ENCODE measurements at places on chromosomes 7 and 10.

DNA sequence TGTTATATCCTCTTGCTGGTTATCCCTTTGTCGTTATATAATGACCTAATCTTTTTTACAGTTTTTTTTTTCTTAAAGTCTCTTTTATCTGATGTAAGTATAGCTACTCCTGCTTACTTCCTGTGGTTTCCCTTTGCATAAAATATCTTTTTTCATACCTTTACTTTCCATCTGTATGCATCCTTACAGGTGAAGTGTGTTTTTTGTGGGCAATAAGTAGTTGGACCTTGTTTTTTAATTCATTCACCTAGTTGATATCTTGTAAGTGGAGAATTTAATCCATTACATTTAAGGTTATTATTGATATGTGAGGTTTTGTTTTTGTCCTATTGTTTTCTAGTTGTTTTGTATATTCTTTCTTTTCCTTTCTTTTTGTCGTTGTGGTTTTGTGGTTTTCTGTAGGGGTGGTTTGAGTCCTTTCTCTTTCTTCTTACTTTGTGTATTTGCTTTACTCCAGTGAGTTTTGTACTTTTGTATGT lies 168.6 kb downstream of the MLLT10 start:
- no peak overlapping the region for H3K27ac ChIP-seq
- no peaks in the 10 kb centered on the region for H3K36me3 ChIP-seq
- H3K27me3 ChIP-seq, result no peaks in the 10 kb centered on the region
- H3K4me1 ChIP-seq, result no peaks in the 10 kb centered on the region

DNA sequence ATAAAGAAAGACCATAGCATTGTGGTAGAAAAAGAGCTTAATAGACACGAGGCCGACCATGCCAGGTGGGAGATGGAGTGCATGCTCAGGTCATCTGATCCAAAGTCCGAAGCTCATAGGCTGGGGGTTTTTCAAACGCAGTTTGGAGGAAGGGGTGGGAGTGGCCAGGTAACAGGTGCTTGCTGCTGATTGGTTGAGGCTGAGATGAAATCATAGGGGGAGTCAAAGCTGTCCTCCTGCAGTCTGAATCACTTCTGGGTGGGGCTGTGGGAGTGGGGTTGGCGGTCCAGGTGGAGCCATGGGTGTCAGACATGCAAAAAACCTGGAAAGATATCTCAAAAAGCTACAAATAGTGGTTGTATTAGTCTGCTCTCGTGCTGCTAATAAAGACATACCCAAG lies 2.8 kb upstream of the ERCC6 start:
- peaks cover 18% of the 10 kb centered on the region for H3K4me1 ChIP-seq
- no peak overlapping the region for H3K27ac ChIP-seq
- DNase-seq, result no peak
- no peaks in the 10 kb centered on the region for H3K27me3 ChIP-seq
- H3K36me3 ChIP-seq, result no peaks in the 10 kb centered on the region

- H3K36me3 ChIP-seq, result no peaks in the 10 kb centered on the region
- DNase-seq, result no peak
- H3K27me3 ChIP-seq, result peaks cover 17% of the 10 kb centered on the region
- no peak overlapping the region for H3K4me3 ChIP-seq
- H3K27ac ChIP-seq, result no peak overlapping the region
Observed at GRCh38 chr10:6543431-6544005, 36.6 kb downstream of the PRKCQ start.

DNA sequence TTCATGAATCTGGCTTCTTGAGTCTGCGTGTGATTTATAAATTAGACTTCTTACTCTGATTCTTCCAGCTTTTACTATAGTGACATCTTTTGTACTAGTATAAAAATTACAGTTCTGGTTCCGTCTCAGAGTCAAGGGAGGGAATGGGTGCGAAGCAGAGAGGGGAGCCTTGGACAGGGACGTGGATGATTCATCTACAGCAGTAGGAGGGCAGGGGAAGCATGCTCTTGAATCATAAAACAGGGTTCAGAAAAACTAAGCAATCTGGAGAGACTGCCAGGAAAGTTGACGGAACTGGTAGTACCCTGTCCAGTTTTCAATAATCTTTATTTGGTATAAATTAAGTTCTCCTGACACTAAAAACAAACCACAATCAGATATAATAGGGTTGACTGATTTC lies 58.1 kb downstream of the ITGA8 start:
- H3K27ac ChIP-seq, result no peak overlapping the region
- no peaks in the 10 kb centered on the region for H3K4me1 ChIP-seq
- no peaks in the 10 kb centered on the region for H3K27me3 ChIP-seq
- no peak overlapping the region for H3K4me3 ChIP-seq

DNA sequence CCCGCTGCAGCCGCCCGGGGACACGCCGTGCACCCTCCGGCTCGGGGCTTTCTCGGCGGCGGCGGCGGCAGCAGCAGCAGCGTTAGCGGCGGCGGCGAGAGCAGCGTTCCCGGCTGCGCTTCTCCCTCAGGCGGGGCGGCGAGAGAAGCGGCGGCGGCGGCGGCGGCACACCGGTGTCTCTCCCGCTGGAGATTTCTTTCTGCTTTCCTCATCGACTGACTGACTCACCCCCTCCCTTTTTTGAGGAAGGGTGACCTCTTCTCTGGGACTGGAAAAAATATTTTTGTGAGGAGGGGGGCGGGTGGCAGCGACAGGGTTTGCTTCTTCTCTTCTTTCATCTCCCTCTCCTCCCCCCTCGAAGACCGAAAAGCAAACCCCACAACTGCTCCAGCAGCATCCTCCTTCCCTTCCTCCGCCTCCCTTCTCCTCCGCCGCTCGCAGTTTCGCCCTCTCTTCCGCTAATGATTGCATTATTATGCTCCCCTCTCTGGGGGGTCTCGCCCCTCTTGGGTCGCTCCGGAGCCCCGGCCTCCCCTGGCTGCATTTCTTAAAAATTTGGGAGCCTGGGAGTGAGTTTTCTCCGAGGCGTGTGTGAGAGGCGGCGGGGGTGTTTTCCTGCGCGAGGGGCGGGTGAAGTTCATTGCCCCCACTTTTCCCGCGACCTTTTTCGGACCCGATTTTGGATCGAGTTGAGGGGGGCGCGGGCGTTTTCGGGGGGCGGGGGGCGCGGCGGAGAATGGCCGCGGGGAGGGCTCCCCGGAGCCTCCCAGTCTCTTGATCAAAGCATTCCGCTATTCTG lies 411 bp downstream of the AUTS2 start:
- no peaks in the 10 kb centered on the region for H3K27me3 ChIP-seq
- H3K36me3 ChIP-seq, result no peaks in the 10 kb centered on the region
- DNase-seq, result peak; percentile 24

DNA sequence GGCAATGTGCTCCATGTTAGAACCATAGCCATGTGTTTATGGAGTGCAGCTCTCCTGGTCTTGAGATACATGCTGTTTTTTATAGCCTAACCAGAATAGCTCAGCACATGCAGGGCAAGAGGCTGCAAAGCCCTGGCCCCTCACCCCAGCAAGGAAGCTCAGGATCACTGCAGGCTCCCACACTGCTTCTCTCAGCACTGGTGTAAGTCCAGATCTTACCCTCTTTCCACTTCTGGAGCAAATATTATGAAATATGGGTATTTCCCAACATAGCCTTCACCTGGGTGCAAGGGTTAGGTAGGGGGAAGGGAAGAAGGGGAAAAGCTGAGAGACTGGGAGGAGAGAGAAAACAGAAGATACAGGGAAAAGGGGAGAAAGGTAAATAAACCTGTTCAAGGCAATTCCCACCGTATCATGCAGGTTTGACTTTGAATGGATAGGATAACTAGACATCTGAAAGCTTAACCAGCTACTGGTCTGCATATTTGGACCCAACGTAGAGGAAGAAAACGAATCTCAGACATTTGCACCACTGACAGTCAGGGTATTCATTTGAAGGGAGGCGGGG lies 19.7 kb downstream of the SKIDA1 start:
- H3K4me3 ChIP-seq, result no peak overlapping the region
- no peaks in the 10 kb centered on the region for H3K27me3 ChIP-seq
- H3K27ac ChIP-seq, result no peak overlapping the region

DNA sequence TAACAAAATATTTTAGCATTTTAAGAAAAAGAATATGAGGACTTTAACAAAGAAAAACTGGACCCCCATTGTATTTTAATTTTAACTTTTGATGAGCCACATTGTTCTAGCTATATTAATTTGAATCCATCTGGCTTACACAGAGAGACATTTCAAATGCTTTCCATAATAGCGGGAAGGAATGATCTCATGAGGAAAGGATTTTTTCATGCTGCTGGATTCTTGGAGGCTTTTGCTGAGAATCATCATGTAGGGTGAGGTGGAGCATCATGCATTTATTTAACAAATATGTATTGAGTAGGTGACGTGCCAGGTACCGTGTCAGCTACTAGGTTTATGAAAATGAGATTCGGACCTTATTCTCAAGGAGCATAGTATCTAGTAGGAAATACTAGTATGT lies 1006.3 kb downstream of the SORCS1 start:
- H3K36me3 ChIP-seq, result no peaks in the 10 kb centered on the region
- H3K4me1 ChIP-seq, result no peaks in the 10 kb centered on the region
- no peak overlapping the region for H3K4me3 ChIP-seq
- no peaks in the 10 kb centered on the region for H3K27me3 ChIP-seq
- no peak overlapping the region for H3K27ac ChIP-seq

- H3K27me3 ChIP-seq, result no peaks in the 10 kb centered on the region
- no peaks in the 10 kb centered on the region for H3K36me3 ChIP-seq
- no peak for DNase-seq
- H3K4me3 ChIP-seq, result no peak overlapping the region
- H3K4me1 ChIP-seq, result peaks cover 18% of the 10 kb centered on the region
Observed at GRCh38 chr10:49282306-49282705, 16.7 kb upstream of the C10orf71 start.

DNA sequence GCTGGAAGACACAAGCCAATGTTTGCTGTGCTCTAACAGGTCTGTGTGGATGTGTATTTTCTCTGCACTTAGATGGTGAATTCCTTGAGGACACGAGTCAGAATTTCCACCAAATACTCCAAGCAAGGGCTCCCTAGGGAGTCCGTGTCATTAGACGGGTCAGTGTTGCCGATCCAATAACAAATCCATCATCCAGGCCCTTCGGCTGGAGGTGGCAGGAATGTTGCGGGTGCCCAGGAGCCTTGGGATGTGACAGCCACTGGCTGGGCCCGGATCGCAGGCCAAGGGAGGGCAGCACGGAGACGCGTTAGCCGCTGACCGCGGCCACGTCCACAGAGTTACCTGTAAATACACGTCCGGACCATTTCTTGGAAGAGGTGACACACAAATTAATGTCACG lies 186.8 kb downstream of the WDR37 start:
- DNase-seq, result no peak
- H3K27me3 ChIP-seq, result peaks cover 7% of the 10 kb centered on the region
- no peaks in the 10 kb centered on the region for H3K36me3 ChIP-seq
- no peak overlapping the region for H3K27ac ChIP-seq
- H3K4me3 ChIP-seq, result no peak overlapping the region

DNA sequence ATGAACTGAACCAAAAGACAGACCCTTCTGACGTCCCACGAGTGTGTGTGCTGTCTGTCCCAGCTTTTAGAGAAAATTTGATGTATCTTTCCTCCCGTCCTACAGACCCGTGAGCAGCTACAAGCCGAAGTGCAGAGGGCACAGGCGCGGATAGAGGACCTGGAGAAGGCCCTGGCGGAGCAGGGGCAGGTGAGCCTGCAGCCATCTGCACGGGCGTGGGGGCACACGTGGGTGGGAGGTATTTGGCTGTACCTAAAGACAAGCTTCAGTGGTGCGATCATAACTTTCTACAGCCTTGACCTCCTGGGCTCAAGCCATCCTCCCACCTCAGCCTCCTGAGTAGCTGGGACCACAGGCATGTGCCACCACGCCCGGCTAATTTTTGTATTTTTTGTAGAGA lies 41.7 kb upstream of the DPYSL4 start:
- no peaks in the 10 kb centered on the region for H3K4me1 ChIP-seq
- no peak overlapping the region for H3K27ac ChIP-seq

GRCh38 chr10:122181876-122182275 lies 89.2 kb upstream of the BTBD16 start:
- no peak for DNase-seq
- H3K4me1 ChIP-seq, result peaks cover 5% of the 10 kb centered on the region
- no peaks in the 10 kb centered on the region for H3K27me3 ChIP-seq

DNA sequence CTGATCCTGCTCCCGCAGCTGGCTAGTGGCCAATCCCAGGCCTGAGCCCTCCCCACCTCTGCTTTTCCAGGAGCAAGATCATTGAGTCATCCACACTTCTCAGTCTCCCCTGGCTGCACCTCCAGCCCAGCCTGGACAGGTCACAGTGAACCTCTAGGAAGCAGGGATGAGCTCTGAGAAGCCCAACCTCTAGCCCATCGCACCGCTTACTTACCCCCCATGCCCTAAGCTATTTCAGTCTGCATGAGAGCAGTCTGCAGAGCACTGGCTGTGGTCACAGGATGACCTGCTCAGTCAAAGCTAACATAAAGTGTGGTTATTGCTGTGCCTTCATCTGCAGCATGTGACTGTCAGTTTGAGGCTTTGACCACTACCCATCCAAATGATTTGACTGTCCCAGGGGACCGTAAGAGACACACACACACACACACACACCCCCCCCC lies 129.2 kb downstream of the SORBS1 start:
- no peak overlapping the region for H3K4me3 ChIP-seq
- peak; percentile 63 for DNase-seq
- peaks cover 34% of the 10 kb centered on the region for H3K36me3 ChIP-seq

GRCh38 chr7:95583834-95584621 lies 12.3 kb downstream of the PDK4 start:
- no peak overlapping the region for H3K27ac ChIP-seq
- no peaks in the 10 kb centered on the region for H3K27me3 ChIP-seq
- peaks cover 26% of the 10 kb centered on the region for H3K4me1 ChIP-seq
- no peak overlapping the region for H3K4me3 ChIP-seq

DNA sequence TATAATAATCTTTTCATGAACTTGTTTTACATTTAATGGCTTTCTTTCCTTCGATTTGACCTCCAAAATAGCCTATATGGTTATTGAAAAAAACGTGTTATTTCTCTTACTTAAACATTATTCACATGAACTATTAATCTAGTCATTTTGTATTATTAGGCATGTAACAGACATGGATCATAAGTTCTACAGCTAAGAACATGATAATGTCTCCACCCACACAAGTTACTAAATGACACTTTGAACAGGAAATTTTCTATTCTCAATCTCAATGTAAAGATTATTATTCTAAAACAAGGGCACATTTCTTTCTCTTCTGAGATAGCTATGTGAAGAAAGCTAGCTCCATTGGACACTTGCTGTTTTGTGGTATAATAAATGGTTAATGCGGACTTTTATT lies 10.0 kb downstream of the LAMB4 start:
- H3K27me3 ChIP-seq, result no peaks in the 10 kb centered on the region
- no peaks in the 10 kb centered on the region for H3K4me1 ChIP-seq
- H3K36me3 ChIP-seq, result no peaks in the 10 kb centered on the region
- H3K4me3 ChIP-seq, result no peak overlapping the region
- H3K27ac ChIP-seq, result no peak overlapping the region

GRCh38 chr7:73487486-73487885 lies 34.6 kb downstream of the BAZ1B start:
- no peaks in the 10 kb centered on the region for H3K27me3 ChIP-seq
- H3K36me3 ChIP-seq, result peaks cover 25% of the 10 kb centered on the region
- no peaks in the 10 kb centered on the region for H3K4me1 ChIP-seq

- H3K4me1 ChIP-seq, result peaks cover 27% of the 10 kb centered on the region
- H3K36me3 ChIP-seq, result peaks cover 6% of the 10 kb centered on the region
- no peak for DNase-seq
- peak overlapping the region; percentile 95 for H3K4me3 ChIP-seq
- no peaks in the 10 kb centered on the region for H3K27me3 ChIP-seq
Observed at GRCh38 chr7:725223-726005, 1.1 kb upstream of the DNAAF5 start.
